HFFc6 (cell line): ENCODE measurements at places on chromosomes 3 and 15. TPM values are rescaled to one million over a fixed set of nuclear protein-coding genes. Genes with fewer than 3 reads are reported as not detected.

GSK3B gene
- total RNA-seq, result 42.9 and 47.9 TPM in 2 replicates

RETNLB gene
- total RNA-seq, result not detected in 3 replicates

DNA sequence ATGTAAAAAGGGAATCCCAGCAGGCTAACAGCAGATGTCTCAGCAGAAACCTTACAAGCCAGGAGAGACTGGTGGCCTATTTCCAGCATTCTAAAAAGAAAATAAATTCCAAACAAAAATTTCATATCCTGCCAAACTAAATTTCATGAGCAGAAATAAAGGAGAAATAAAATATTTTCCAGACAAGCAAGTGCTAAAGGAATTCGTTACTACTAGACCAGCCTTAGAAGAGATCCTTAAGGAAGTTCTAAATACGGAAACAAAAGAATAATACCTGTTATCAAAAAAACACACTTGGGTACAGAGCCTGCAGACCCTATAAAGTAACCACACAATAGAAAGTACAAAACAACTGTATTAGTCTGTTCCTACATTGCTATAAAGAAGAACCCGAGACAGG lies 41.4 kb downstream of the HDGFL3 start:
- no peak for DNase-seq

- peak; percentile 29 for DNase-seq
These were observed 74.4 kb upstream of the MYO5C start for GRCh38 chr15:52370010-52370409.

DNA sequence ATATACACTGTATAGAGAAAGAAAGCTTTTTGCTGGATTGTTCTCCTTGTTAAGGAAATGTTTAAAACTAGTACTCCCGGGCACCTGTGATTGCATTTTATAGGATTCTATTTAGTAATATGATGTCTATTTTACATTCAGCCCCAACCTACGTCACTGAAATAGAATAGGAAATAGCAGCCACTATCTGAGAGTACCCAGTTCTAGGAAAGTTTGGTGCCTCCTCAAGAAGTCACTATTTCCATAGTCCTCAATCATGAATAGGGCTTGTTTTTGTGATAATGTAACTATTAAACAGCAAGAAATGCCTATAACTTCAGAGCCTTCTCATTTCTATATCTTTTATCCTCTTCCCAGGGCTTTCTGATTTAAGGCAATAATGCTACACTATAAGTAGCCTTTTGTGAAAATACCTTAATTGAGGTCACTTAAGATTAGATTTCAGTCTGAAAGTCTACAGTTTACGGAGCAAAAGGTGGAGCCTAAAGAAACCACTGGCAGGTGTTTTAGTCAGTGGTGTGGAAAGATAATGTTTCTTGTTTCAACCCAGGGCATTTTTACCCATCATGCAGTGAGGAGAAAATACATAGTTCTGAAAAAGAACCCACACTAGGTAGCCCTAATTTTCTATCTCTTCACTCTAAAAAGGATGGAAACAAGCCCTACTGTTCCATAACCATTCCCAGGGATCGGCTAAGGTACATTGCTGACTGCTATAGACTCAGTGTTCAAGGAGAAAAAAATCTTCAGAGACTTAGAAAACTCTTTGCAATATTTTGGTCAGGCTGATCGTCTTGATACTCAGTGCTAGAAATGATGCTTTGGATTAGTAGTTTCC lies 38.7 kb downstream of the TIGIT start:
- DNase-seq, result no peak

DNA sequence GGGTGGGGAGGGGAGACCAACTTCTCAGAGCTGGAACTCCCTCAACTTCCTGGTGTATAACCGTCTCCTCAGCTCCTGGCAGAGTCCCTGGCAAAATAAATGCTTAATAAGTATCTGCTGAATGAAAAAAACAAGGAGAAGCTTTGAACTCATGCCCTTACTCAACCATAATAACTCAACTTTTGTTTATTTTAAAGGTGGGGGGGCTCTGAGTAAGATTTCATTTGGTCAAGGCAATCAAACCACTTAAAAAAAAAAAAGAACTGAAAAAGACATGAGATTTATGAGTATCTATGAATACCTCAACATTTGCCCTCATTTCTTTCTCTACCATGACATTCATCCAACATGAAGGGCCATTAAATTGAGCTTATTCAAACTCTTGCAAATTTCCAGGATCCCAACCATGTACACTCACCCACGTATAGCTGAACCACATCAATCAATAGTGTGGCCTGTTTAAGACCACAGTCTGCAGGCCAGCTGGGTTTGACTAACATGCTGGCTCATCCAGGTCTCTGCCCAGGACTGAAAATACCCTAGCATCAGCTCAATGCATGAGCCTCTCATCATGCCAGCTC lies 157.9 kb downstream of the FOXP1 start:
- DNase-seq, result peak; percentile 59

DNA sequence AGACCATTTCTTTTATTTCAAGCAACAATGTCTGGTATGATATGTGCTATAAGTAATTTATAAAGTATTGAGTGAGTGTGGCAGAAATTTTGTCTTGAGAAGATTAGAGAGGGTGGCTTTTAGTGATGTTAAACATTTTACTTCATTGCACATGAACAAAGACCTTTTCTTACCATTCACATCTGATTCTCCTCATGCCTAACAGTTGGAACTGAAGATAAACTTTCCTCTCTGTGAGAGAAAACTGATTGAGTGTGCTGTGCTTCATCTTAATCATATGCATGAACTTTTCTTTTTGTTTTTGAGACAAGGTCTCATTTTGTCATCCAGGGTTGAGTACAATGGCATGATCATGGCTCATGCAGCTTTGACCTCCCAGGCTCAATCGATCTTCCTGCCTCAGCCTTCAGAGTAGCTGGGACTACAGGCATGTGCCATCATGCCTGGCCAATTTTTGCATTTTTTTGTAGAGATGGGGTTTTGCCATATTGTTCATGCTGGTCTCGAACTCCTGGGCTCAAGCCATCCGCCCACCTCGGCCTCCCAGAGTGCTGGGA lies 377.7 kb upstream of the GOLIM4 start:
- DNase-seq, result no peak

CCR2 gene
- not detected in 3 replicates for total RNA-seq

EFCC1 gene
- total RNA-seq, result not detected in 3 replicates

GRCh38 chr15:67906382-67906781 lies 66.5 kb upstream of the RNU6-1 start:
- peak; percentile 28 for DNase-seq

GRCh38 chr3:71395470-71395869 lies 188.1 kb downstream of the FOXP1 start:
- no peak for DNase-seq

- DNase-seq, result no peak
These were observed 16.7 kb downstream of the CACNA2D3 start for GRCh38 chr3:54138937-54139547.

- no peak for DNase-seq
These were observed 243.4 kb upstream of the P2RY1 start for GRCh38 chr3:152591515-152591914.

DNA sequence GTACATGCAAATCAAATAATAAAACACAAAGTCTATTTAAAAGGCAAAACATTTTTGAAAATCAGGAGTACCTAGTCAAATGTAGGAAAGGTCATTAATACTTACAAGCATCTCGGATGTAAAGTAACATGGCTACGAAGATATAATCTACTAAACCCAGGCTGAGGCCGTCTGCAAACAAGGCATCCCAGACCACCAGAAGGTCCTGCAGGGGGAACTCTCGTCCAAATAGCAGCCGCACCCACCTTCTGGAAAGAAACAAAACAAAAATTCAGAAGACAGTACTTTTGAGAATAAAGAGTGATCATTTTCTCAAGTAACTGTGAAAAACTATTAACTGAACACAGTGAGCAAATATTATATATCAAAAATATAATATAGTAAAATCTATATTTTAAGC lies 423.1 kb downstream of the PLCL2 start:
- DNase-seq, result no peak

MESP2 gene
- total RNA-seq, result 0.19 to 0.27 TPM in 2 of 3 replicates, not detected in the other

MUC20 gene
- total RNA-seq, result 0.51 TPM in 1 of 3 replicates, not detected in the others

DNA sequence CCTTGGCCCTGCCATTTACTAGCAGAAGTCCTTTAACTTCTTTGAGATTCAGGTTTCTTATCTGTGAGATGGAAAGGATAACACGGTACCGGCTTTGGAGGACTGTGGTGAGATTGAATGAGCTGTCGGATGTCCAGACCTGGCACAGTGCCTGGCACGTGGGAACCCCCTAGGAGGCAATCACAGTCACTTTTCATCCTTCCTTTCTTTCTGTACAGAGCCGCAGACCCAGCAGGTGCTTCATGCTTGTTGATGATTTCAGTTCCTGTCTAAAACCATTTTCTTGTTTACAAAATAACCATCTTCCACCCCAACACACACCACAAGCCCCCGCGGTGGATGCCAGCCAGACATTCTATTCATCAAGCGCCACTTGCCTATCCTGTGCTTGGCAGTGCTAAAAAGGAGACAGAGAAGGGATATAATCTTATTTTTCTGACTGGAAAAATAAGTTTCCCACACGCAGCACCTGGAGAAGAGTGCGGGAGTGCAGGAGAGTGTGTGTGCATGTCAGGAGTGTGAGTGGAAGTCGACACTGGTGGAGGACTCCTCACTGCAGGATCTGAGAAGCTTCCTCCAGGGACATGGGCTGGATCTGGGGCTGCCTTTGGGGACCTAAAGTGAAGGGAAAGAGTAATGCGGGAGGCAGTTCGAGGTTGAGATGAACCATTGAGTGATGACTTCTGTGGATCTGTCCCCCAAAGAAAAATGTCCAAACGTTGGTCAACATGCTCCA lies 85.7 kb downstream of the ST6GAL1 start:
- no peak for DNase-seq

DNA sequence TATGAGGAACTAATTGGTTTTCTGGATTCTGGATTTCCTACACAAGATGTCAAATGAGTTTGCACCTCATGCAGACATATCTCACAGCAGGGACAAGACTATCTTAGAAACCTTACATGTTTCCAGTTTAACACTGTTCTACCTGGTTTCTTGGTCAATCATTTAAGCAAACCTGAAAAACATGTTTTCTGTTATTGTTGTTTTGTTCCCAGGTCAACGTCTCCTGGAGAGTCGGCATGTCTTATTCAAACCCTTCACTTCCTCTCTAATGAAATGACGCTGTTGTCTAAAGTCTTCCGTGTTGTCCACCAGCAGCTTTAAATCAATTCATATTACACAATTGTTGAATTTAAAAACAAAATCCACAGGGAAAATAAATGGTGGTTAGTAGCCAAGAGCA lies 150.9 kb downstream of the CNTN3 start:
- DNase-seq, result no peak

- DNase-seq, result peak; percentile 99
These were observed 70.3 kb downstream of the SENP2 start for GRCh38 chr3:185656321-185656840.

GRCh38 chr3:24294150-24294549 lies 200.5 kb downstream of the THRB start:
- no peak for DNase-seq

DNA sequence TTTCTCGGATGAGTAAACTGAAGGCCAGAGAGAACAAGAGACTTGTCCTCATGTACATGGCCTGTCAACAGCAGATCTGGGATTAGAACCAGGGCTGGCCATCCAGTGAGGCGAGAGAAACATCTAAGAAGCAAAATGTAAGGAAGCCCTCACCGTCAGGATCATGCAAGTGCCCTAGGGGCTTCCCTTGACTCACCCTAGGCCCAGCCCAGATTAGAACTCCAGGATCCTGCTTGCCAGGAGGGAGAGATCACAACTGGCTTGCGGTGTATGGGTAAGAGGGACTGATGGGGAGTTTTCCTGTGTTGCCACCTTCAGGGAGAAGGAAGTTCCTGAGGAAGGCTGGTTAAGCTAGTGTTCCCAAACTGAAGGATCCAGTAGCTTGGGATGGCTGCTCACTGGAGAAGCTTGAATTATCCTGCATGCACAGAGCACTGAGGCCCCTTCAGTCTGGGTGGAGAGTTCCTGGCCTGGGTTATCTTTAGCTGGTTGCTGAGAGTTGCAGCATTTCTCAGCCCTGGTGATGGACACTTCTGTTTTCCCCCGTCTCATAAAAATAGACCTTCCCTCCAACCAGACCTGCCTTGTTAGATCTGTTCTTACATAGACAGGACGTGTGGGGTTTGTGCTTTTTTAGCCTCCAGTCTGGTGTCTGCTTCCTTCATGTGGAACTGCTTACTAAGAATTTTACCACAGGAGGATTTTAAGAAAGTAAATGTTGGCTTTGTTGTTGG lies 28.2 kb upstream of the XIRP1 start:
- DNase-seq, result no peak

DNA sequence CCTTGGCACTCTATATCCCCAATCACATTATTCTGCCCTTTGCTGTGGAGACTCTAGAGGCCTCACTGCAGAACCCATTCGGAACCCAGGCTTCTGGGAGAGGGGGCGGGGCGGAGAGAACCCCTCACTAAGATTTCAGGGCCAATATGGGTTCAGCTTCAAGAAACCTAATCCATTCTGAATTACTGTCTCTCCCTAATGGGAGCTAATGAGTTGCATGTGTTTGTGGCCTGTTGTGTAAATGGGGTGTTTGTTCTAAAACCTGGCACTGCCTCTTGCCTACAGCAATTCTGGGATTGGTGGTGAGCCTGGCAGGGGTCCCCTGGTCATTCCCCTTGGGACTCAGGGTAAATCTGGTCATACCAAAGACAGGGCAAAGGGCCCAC lies 605 bp upstream of the RASL12 start:
- no peak for DNase-seq

ST3GAL6 gene
- not detected in 3 replicates for total RNA-seq

VIPR1 gene
- total RNA-seq, result not detected in 3 replicates

DNA sequence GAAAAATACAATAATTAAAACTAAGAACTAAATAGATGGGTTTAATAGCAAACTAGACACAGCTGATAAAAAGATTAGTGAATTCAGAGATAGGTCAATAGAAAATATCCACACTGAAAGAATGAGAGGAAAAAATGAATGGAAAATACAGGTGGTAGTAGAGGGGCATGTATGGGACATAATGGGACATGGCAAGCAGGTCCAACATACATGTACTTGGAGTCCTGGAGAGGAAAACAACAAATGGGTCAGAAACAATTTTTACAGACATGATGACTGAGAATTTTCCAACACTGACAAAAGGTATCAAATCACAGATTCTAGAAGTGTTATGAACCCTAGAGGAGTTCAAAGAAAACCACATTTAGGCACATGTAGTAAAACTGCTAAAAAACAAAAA lies 68.4 kb downstream of the MTHFS start:
- DNase-seq, result no peak

GRCh38 chr3:129487183-129487867 lies 41.1 kb upstream of the RHO start:
- DNase-seq, result no peak

DNA sequence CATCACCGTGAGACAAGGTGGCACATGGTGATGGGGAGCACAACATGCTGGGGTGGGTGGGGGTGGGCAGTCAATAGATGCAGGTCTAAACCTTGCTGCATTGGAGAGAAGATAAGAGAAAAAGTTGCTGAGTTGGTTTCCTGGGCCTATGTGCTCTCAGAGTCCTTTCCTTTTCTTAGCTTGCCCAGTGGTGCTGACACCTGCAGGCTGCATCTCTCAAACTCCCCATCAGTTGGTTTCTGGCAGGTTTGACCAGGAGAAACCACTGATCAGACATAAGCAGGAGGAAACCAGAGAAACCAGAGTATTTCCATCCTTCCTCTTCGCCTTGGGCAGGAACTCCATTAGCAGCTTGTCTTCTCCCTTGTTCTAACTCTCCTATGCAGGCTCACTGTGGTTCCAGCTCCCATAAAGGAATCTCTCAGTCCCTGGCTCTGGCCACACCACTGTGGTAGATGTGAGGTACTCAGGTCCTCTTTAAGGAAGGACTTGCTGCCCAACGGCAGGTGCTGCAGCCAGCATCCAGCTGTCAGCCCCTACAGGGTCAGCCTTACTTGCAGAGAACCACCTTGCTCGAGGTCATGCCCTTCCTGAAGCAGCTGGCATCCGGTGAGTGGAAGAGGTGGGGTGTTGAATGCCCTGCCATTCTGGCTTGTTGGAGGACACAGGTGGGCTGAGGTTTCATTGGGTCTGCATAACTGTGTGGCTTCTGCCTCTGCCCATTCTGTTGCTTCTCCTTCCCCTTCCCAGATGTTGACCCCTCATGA lies 172.3 kb upstream of the ANKRD28 start:
- DNase-seq, result no peak
